ENCODE measurements at places on chromosomes 2 and 18. TPM values are rescaled to one million over a fixed set of nuclear protein-coding genes. Genes with fewer than 3 reads are reported as not detected.

The TBR1 gene
- 0.03 TPM for total RNA-seq

The IL1RL1 gene
- total RNA-seq: 0.56 TPM

The PMAIP1 gene
- 18.0 TPM for total RNA-seq

The ACKR3 gene
- total RNA-seq: 9.4 TPM

The EPB41L3 gene
- total RNA-seq: 0.18 TPM

The SERPINB10 gene
- total RNA-seq: not detected

The FAM136A gene
- total RNA-seq: 89.7 TPM

The LIPG gene
- 0.34 TPM for total RNA-seq

The CD8B2 gene
- not detected for total RNA-seq

The DPP10 gene
- total RNA-seq: not detected

The MEP1B gene
- total RNA-seq: 0.05 TPM

The L3MBTL4 gene
- not detected for total RNA-seq

The FBXO41 gene
- total RNA-seq: 4.4 TPM

The SLC11A1 gene
- 0.20 TPM for total RNA-seq

The UGT1A3 gene
- not detected for total RNA-seq

The NT5DC4 gene
- total RNA-seq: not detected

The CHRNA1 gene
- total RNA-seq: not detected

The STK11IP gene
- total RNA-seq: 16.5 TPM

The NEU2 gene
- total RNA-seq: not detected

The APLF gene
- total RNA-seq: 0.66 TPM

The RASGRP3 gene
- total RNA-seq: 0.61 TPM

The LCT gene
- 0.03 TPM for total RNA-seq

The C1QL2 gene
- total RNA-seq: 0.29 TPM

The TXNDC2 gene
- total RNA-seq: 0.08 TPM

The SOWAHC gene
- 11.8 TPM for total RNA-seq

The TTR gene
- total RNA-seq: not detected

The PROKR1 gene
- 0.03 TPM for total RNA-seq

The RFTN2 gene
- total RNA-seq: not detected

The OSBPL1A gene
- total RNA-seq: 14.8 TPM

The ARHGAP25 gene
- total RNA-seq: 0.16 TPM

The POTEC gene
- not detected for total RNA-seq

The POU3F3 gene
- not detected for total RNA-seq

The HES6 gene
- 13.8 TPM for total RNA-seq

The ALKAL2 gene
- total RNA-seq: not detected

The DSG1 gene
- total RNA-seq: not detected

The PCBP1 gene
- total RNA-seq: 396 TPM

The TSPYL6 gene
- total RNA-seq: not detected

The FBLN7 gene
- total RNA-seq: 0.37 TPM

The ATP8B1 gene
- 6.2 TPM for total RNA-seq

The RPRM gene
- total RNA-seq: not detected

The CELF4 gene
- total RNA-seq: not detected

The LRATD1 gene
- total RNA-seq: 0.02 TPM

The ACTR3 gene
- total RNA-seq: 244 TPM

All from A549 treated with GW870086 at 1 μM for 4 hours (cell line).